AG08396 (cell line): ENCODE measurements at places on chromosomes 3 and 15.

DNA sequence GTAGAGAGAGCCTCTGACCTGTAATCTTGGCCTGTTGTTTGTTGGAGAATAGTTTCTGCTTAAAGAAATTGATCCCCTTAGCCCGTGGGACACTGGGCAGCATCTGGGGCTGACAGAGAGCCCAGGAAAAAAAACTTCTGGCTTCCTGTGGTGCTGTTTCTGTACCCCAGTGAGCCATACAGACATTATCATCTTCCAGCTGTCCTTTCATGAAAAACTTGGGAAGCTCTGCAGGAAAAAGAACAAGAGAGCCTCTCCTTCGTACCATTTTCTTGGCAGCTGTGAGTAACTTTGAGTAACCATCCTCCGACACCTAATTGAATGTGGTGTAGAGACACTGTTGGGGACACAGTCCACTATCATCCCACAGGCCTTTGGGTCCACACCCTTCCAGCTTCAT is 333.0 kb downstream of the SHQ1 start:
- DNase-seq: no peak

DNA sequence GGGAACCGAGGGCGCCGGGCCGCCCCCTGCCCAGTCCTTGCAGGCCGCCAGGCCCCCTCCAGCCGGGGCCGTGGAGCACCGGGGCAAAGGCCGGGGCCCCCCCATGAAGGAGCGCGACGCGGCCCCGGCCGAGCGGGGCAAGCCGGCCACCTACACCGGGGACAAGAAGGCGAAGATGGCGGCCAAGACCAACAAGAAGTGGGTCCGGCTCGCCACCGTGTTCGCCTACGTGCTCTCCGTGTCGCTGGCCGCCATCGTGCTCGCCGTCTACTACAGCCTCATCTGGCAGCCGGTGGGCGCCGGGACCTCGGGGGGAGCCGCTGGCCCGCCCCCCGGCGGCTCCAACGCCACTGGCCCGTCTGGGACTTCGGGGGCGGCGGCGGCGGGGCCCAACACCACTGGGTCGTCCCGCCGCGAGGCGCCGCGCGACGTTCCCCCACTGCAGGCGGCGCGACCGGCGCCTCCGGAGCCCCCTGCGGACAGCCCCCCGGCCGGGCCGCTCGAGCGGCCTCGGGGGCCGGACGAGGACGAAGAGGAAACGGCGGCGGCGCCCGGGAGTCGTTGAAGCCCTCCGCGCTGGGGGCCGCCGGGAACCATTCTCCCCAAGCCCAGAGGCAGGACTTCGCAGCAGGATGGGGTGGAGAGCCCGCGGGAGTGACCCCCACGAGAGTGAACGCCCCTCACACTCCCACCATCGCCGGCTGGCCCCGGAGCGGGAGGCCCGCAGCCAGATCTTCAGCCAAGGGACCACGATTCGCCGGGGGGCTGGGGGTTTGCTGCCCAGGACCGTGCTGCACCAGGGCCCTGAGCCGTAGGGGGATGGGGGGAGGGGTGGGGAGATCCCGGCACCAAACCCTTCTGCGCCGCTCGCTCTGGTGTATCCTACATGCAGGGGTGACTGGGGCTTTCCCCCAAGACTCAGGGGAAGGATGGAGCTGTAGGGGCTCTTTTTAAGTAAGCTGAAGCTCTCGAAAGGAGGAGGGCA is 753 bp downstream of the INAFM2 start:
- no peak for DNase-seq

DNA sequence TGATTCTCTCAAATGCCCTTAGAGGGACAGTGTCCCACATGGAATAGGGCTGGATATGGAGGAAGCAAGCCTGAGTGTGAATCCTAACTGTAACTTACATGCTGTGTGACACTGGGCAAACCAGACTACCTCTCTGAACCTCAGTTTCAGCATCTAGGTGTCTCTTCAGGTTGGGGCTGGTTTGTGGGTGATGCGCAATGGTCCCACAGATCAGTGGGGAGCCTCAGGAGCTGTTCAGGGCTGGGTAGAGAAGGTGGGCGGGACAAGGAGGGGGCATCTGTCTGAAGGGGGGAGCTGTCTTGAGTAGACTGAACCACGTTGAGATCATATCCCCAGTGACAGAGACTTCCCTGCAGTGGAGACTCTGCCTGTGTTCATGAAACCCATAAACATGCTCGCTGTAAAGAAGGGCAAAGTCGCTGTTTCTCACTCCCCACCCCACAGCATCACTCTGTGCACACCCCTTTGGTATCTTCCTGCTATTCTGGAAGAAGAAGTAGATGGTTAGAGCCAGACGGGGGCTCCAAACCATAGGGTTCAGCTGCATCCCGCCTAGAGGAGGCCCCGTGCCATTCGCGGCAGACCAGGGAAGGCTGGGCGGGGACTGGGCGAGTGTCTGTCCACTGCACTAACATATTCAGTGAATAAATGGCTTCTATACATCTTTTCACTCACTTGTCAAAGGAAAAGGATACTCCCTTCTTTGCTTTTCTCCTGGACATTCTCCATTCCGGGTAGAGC is 28.4 kb downstream of the SRPRB start:
- no peak for DNase-seq

- peak; percentile 51 for DNase-seq
Observed at GRCh38 chr3:24365168-24365567, 129.5 kb downstream of the THRB start.

DNA sequence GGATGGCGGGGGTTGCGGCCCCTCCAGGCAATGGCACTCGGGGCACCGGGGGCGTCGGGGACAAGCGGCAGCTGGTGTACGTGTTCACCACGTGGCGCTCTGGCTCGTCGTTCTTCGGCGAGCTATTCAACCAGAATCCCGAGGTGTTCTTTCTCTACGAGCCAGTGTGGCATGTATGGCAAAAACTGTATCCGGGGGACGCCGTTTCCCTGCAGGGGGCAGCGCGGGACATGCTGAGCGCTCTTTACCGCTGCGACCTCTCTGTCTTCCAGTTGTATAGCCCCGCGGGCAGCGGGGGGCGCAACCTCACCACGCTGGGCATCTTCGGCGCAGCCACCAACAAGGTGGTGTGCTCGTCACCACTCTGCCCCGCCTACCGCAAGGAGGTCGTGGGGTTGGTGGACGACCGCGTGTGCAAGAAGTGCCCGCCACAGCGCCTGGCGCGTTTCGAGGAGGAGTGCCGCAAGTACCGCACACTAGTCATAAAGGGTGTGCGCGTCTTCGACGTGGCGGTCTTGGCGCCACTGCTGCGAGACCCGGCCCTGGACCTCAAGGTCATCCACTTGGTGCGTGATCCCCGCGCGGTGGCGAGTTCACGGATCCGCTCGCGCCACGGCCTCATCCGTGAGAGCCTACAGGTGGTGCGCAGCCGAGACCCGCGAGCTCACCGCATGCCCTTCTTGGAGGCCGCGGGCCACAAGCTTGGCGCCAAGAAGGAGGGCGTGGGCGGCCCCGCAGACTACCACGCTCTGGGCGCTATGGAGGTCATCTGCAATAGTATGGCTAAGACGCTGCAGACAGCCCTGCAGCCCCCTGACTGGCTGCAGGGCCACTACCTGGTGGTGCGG is 1.9 kb downstream of the CHST2 start:
- DNase-seq: peak; percentile 73

DNA sequence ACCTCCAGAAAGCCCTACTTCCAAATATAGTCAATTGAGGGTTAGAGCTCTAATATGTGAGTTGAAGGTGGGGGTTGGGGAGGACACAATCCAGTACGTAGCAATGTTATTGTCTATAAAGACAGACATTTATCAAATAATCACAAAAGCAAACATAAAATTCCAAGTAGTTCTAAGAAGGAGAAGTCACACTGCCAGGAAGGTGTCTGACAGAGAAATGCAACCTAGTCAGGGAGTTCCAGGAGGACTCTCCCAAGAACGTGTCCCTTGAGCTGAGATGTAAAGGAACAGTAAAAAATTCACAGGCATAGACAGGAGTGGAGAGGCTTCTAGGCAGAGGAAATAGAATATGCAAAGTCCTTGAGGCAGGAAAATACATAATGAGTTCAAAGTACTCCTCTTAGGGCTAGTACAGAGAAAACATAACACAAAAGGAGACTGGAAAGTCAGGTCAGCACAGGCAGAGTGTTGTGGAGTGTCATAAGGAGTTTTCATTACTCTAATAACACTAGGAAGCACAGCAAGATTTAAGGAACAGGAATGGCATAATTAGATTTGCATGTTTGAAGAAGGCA is 277.6 kb upstream of the STT3B start:
- no peak for DNase-seq

GRCh38 chr3:129608087-129608935 is 1.8 kb upstream of the PLXND1 start:
- no peak for DNase-seq

- no peak for DNase-seq
Observed at GRCh38 chr3:131388490-131388799, 6.9 kb downstream of the NUDT16 start.

- peak; percentile 44 for DNase-seq
Observed at GRCh38 chr3:148861277-148861869, 3.7 kb upstream of the CPA3 start.

DNA sequence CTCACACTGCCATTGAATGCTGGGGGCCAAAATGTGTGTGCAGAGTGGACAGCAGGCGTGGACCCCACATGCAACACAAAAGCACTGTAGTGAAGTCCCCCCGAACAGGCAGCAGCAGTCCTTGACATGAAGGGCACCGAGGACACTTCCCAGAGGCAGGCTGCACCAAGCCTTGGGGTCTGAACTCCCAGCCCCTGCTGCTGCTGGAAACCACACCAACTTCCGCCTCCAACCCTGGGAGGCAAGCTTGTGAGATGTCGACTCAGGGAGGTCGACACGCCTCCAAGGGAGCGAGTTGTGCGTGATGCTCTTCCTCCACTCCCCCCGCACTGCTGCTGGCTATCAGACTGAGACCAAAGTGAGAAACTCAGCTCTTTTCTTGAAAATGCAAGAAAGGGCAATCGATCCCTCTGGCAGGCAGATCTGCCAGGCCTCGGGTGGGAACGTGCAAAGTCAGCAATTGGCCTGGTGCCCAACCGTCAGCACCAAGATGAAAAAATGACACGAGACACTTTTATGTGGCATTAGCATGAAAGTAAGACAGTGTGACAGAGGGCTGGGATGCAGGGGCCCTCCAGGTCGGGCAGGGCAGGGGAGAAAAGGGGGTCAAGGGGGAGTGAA is 43.6 kb downstream of the WHAMM start:
- DNase-seq: no peak

DNA sequence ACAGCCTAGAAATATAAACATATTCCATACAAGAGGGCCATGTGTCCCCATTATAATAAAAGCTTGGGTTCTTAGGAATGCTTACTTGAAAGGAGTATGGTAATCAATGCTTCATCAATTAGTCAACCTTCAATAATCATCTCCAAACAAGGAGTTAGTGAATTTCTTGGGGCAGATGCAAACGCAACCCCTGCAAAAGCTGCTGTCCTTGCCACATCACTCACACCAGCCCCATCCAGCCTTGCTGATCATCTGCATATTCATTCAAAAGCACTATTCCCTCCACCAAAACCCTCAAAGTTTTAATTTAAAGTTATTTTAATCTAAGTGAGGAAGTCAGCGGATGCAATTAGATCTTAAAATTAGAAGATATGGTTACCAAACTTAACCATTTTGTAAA is 54.0 kb upstream of the VGLL4 start:
- DNase-seq: no peak

DNA sequence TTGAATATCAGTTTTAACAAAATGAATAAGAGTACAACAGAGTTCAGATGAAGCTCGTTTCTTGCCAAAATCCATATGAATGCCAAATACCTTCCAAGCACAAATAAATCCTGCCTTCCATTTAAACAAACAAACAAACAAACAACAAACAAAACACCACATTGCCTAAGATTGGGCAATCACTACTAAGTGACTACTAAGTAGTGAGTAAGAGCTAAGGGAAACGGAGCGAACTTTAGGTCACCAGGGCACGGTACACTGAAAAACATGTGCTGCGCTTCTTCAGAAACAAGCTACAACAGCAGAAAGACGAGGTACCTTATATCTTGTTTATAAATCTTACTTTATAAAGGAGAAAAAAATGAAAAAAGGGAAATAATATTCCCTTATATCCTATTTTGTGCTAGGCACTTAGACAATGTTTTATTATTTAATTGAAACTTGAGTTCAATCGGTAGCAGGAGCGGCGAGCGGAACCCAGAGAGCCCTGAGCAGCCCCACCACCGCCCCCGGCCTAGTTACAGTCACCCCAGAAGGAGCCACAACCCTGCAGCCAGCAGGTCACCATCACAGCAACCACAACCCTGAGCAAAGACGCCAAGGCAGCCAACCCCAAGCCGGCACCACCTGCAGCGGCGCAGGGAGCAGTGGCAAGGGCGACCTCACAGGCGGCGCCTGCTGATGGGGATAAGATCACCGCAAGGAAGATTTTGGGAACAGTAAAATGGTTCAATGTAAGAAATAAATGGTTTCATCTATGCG is 216.9 kb downstream of the ZBTB20 start:
- no peak for DNase-seq

DNA sequence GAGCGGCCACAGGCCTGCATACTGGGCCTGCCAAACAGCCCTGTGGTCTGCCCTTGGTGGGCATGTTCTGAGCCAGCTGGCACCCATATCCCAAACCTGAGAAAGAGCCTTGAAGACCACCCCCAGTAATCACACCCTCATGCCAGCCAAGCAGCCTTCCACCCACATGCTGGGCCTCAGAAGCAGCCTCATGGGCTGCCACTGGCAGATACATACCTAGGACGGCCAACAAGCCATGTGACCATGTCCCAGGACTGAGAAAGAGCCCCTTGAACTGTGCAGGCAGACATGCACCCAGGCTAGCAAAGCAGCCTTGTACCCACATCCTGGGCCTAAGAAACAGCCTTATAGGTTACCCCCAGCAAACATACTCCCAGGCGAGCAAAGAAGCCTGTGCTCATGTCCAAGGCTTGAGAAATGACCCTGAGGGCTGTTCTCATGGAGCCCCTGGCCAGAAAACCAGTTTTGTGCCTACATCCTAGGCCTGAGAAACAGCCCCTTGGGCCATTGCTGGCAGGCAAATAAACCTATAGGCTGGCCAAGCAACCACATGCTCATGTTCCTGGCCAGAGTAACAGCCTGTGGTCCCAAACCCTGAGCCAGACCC is 24.9 kb downstream of the TUBGCP5 start:
- no peak for DNase-seq

DNA sequence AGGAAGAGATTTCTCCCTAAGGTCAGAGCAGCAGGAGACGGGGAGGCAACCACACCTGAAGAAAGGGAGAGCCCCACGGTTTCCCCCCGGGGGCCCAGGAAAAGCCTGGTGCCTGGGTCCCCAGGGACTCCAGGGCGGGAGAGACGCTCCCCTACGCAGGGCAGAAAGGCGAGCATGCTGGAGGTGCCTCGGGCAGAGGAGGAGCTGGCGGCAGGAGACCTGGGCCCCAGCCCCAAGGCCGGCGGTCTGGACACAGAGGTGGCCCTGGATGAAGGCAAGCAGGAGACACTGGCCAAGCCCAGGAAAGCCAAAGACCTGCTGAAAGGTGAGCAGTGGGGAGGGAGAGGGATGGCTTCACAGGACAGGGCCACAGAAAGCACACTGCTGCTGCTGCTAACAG is 26.2 kb upstream of the SLC28A1 start:
- DNase-seq: no peak

DNA sequence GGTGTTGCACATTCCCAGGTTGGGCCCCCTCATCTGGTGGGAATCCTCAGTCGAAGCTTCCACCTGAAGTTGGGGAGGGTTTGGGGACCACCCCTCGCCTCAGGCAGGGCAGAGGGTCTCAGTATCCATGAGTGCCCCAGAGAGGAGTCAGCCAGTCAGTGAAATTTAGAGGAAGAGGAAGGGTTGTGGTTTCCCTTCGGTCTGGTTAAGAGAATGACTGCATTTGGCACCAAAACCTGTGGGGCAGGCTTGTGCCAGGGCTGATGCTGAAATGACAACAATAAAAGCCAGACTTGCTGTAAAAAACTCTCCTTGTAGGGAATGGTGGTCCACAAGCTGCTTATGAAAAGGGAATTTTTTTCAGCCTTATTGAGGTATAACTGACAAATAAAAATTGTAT is 22.6 kb downstream of the LMCD1 start:
- DNase-seq: no peak
